ENCODE measurements at places on chromosomes 5 and 9.

DNA sequence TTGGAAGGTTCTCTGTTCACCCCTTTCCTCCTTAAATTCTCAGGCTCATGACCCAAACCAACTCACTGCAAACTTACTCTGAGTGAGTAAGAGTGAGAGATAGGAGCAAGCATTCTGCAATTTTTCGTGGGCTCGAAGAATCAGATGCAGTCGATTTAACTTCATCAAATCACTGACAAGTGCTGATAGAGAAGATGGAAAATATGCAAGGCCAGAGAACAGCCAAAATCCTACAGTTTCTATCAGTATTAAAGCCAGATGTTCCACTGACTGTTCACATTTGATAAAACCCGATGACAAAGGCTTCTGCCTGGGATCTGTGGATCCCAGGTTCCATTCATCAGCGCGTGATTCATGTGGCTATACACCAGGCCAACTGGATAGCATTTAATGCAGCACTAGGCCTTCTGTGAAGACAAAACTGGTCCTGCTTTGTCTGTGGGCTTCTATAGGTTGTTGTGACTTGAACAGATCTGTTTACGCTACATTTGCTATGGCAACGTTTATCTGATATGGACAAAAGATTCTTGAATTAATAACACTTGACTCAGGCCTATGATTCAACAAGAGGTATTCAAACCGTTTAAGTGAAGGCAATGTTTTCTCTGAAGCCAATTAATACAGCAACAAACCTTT lies 251.2 kb downstream of the NFIB start:
- DNase-seq, result no peak

GRCh38 chr5:169288066-169288930 lies 12.6 kb downstream of the SLIT3 start:
- no peak for DNase-seq

DNA sequence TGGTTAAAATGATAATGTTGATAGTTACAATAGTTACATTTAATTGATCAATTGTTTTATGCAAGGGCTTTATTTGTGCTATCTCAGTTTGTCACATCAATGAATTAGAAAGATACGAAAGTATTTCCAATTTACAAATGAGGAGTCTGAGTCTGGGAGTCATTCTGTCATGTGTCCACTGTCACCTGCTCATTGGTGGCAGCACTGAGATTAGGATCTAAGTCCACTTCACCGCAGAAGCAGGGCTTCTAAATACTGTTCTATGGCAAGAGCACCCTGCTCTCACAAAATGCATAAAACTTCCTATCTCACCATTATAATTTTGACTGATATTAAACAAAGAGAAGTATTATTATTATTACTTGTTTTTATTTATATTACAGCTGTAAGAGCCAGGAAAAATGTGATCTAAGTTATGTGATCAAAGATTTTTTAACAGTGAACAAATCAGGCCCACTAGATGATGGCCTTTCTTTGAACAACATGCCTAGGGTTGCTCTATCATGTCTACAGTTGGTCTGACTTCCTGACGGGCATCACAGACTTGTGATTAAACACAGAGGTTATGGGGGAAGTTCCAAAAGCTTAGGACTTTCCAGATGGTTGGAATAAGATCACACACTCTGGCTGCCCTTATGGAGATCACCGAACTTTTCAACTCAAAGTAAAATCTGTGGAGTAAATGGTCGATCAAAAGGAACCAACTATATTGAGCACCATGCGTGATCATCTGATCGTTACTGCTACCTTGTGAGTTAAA lies 15.1 kb downstream of the TLR4 start:
- DNase-seq, result no peak

GRCh38 chr5:41636605-41637004 lies 126.2 kb upstream of the PLCXD3 start:
- DNase-seq, result peak; percentile 87

GRCh38 chr9:35538361-35539234 lies 48.7 kb downstream of the RUSC2 start:
- DNase-seq, result no peak

- no peak for DNase-seq
These were observed 19.6 kb downstream of the CLPTM1L start for GRCh38 chr5:1325191-1325741.

- DNase-seq, result no peak
These were observed 391.1 kb downstream of the TMEM161B start for GRCh38 chr5:87877495-87877894.

GRCh38 chr9:88628114-88628513 lies 93.1 kb downstream of the NXNL2 start:
- no peak for DNase-seq

GRCh38 chr5:98130261-98131035 lies 643.0 kb upstream of the RGMB start:
- DNase-seq, result no peak

DNA sequence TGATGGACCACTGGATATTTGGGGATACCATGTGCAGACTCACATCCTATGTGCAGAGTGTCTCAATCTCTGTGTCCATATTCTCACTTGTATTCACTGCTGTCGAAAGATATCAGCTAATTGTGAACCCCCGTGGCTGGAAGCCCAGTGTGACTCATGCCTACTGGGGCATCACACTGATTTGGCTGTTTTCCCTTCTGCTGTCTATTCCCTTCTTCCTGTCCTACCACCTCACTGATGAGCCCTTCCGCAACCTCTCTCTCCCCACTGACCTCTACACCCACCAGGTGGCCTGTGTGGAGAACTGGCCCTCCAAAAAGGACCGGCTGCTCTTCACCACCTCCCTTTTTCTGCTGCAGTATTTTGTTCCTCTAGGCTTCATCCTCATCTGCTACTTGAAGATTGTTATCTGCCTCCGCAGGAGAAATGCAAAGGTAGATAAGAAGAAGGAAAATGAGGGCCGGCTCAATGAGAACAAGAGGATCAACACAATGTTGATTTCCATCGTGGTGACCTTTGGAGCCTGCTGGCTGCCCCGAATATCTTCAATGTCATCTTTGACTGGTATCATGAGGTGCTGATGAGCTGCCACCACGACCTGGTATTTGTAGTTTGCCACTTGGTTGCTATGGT lies 54.5 kb upstream of the HNRNPA0 start:
- DNase-seq, result no peak

DNA sequence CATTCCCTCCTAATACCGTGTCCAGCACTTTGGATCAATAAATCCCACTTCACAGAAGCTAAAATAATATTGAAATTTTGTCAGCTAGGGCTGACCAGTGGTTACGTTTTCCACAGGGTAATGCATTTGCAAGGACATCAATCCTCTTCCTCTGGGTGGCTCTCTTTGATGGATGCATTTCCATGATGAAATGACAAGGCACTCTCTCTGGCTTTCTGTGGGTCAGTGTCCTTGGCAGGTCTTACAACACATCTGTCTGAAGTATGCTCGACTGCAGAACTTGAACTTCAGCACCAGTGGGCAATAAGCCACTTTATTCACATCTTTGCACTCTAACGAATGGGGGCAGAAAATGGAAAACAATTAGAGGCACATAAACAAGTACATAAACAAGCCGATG lies 330.1 kb downstream of the ADAMTS6 start:
- DNase-seq, result no peak

GRCh38 chr5:83433891-83434290 lies 37.7 kb upstream of the VCAN start:
- no peak for DNase-seq

DNA sequence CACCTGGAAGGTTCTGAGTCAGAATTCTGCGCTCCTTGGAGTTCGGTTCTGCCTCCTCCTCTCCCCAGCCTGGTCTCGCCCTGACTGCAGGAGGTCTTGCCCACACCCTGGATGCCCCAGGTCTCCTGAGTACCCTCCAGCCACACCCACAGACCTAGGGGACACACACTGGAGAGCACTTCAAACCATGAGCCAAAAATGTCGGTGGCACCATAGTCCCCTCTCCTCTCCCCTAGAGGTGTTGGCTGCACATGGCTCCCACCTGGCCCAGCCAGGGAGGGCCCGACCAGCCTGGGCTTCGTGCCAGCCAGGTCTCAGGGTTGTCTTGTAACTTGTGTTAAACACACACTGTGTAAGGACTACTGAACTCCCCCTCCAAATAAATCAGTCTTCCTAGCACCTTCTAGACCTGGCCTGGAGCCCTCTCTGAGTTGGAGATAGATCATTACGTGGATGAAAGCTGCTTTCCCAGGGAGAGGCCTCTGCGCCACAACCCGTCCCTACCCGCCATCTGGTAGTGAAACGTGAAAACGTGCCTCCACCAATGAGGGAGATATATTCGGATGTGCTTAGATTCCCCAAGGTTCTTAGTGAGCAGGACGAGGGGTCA lies 49.9 kb upstream of the CTSL start:
- DNase-seq, result no peak

Measured in SK-MEL-5 (cell line).